ENCODE measurements at places on chromosomes 3 and 15.

DNA sequence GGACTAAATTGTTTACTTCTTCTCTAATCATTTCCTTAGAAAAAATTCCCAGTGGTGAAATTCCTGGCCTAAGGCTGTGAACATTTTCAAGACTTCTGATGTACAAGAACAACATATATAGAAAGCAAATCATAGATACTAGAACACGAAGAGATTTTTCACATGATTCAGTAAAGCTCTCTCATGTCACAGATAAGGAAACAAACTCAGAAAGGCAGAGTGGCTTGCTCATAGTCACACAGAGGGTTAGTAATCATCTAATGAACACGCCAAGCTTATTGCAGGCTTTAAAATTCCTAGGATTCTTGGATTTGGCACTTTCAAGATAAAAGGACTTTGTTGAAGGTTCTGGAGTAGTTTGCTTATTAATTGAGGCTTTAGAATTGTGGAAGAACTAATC is 26.2 kb downstream of the CRTAP start:
- DNase-seq: peak; percentile 69

GRCh38 chr15:69265347-69265955 is 33.3 kb upstream of the PAQR5 start:
- DNase-seq: peak; percentile 48

DNA sequence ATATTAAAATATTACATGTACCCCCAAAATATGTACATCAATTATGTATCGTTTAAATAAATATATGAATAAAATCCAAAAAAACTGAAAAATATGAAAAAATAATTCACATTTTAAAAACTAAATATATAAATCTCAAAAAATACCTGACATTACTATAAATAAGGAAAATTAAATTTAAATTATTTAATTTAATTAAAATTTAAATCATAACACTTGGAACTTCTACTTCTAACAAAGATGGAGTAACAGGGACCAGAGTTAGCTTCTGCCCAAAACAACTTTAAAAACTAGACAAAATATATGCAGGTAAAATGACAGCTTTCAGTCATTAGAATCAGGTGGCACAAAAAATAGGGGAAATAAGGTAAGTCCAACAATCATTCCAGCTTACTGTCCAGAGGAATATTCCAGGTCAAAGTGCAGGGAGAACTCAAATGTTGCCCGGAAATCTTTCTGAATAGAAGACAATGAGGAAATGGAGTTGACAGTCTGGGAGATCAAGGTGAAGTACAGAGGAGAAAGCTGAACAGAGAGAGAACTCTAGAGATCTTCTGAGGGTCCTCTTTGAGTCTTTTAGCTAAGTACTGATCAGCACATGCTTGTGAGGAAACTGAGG is 207.7 kb upstream of the ATP11B start:
- no peak for DNase-seq

DNA sequence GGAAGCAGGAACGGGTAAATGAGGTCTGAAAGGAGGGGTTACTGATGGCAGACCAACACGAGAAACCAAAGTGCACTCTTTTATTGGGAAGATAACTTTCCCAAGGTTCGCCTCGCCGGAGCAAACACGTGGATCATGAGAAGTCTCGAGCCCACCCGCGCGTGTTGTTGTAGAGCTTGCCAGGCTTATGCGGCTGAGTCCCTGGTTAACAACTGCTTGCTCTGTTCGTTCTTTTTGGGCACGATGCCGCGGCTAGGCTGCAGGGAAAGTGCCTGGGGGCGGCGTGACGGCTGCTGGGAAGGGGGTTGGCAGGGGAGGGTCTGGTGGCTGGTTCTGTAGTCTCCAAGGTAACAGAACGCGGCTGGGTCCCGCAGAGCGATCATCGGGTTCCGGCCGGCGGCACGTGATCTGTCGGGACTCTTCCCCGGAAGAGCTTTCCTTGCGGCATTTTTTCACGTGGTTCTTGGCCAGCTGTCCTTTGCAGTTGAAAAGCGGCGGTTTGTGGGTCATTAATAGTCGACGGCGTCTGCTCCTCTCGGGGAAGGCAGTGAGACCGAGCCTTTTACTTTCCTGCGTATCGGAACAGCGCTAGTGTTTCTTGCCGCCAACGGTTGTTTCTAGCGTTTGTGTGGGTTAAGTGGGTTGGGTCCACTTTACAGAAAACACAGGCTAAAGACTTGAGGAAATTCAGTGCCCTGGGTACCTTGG is 1.5 kb downstream of the MGA start:
- DNase-seq: peak; percentile 90

DNA sequence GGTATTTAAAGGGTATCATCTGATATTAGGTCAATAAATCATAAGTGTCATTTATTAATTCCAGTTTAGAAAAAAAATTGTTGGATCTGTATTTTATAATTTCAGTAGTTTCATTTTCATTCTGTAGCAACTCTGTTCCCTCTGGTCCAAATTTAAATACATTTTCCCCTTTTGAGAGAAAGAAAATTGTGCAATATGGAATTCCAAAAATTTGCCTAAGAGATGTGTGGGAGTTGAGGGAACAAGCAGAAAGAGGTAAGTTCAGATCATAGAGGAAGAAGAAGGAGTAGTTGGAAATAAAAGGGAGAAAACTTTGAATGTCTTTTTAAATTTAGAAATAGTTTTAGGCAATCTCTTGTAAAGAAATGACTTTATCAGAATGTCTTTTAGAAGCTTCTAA is 48.9 kb upstream of the MME start:
- peak; percentile 61 for DNase-seq

GRCh38 chr3:137770066-137770834 is 6.1 kb downstream of the SOX14 start:
- no peak for DNase-seq

DNA sequence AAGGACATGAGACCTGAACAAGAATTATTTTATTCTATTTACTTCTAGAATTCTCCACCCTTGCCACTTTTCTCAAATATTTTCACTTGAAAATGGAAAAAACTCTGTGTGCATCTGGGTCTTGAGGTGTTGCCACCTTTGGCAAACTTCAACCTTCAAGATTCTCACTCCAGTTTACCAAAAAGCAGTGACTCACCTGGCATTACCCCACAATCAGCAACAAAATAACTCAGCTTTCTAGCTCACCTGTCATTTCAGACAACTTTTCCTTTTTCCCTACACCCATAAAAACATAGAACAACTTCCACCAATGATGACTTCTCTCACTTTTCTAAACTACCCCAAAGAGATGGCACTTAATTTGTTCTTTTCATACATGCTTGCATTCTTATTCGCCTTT is 115.8 kb downstream of the DUT start:
- DNase-seq: no peak

All from fibroblast of villous mesenchyme (primary cell).